Activated T-helper 17 cell treated with anti-CD3 and anti-CD28 coated beads, Interleukin-2, amount 50 U/mL, for 72 hours (primary cell): ENCODE measurements at places on chromosomes 3 and 15. TPM values are rescaled to one million over a fixed set of nuclear protein-coding genes. Genes with fewer than 3 reads are reported as not detected.

GRCh38 chr3:175728566-175728965 lies 869.4 kb downstream of the NAALADL2 start:
- no peak for ATAC-seq

- no peak for ATAC-seq
Observed at GRCh38 chr3:125961289-125961589, 7.7 kb upstream of the ROPN1B start.

DNA sequence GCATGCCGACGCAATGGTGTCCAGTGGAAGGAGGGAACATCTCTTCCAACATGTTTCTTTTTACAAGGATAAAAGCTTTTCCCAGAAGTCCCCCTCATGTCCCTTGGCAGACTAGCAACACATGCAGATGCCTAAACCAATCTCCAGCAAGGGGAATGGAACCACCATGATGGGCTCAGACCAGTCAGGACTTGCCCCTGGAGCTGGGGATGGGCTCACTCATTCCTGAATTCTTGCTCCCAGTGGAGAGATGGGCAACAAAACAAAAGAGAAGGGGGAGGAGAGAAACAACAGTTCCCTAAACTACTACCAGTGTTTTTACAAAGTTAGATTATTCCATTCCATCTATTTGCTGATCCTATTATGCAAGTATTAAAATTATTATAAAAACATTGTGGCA lies 76.8 kb upstream of the OXTR start:
- ATAC-seq, result no peak

GRCh38 chr3:145735631-145736030 lies 425.4 kb downstream of the PLOD2 start:
- ATAC-seq, result no peak

GRCh38 chr15:70376031-70376928 lies 278.6 kb upstream of the TLE3 start:
- ATAC-seq, result no peak

DNA sequence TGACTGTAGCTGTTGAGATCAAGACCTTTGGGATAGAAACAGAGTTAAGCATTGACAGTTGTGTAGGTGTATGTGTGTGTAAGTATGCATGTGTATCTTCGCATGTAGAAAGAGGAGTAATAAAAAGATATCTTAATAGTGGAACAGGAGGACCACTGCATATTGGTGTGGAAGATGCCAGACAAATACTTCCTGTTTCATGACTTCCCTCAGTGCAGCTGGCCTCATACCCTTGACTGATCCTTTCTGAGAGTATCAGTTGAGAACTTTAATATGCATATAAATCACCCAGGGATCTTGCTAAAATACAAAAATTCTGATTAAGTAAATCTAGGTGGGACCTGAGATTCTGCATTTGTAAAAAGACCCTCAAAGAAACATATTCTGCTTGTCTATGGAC lies 8.5 kb upstream of the ZBED2 start:
- ATAC-seq, result no peak

- ATAC-seq, result peak; percentile 76
Observed at GRCh38 chr15:84725001-84725491, 9.1 kb upstream of the SEC11A start.

- ATAC-seq, result no peak
Observed at GRCh38 chr3:181725830-181726229, 14.1 kb downstream of the SOX2 start.

DNA sequence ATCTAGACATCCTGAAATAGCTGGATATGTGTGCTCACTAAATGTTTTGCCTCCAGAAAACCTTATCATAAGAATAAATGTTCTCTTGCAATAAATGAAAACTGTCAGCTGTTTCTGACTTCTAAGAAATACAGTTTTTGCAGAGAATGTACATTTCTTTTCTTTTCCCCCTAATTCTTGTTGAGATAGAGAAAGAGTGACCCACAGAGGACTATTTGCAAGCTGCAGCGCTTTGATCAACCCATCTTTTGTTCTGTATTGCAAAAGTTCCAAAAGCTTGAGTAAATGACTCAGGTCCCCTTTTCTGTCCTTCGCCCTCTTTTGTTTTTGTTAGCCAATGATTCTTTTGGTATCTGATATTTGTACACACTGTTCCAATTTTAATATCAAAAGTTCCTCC lies 141.9 kb downstream of the BBX start:
- no peak for ATAC-seq

GRCh38 chr3:122941228-122942206 lies 86.0 kb downstream of the SEMA5B start:
- no peak for ATAC-seq

- ATAC-seq, result no peak
Observed at GRCh38 chr15:66027268-66027805, 158.0 kb downstream of the RAB11A start.

DNA sequence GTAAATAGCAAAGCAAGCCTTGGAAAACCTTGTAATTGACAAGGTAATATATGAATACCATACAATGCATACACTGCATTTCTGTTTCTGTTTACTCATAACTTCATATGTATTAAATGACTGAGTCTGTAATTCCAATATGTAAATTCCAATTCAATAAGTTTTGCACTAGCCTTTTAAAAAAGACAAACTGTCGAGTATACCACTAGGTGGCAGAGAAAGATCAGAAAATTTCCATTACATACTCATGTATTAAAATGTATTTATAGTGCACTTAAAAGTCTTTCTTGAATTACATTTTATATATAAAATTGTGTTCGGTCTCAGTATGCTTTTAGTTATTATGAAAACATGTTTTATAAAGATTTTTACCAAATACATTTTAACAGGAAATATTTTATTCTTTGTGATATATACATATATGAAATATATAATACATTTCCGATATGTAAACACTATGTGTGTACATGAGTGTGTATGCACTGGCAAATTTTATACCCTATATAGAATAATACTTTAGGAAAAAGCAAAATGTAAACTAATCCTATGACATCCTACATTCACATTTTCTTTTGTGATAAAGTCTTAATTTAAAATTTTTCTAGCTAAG lies 216.8 kb downstream of the VGLL3 start:
- ATAC-seq, result no peak

DNA sequence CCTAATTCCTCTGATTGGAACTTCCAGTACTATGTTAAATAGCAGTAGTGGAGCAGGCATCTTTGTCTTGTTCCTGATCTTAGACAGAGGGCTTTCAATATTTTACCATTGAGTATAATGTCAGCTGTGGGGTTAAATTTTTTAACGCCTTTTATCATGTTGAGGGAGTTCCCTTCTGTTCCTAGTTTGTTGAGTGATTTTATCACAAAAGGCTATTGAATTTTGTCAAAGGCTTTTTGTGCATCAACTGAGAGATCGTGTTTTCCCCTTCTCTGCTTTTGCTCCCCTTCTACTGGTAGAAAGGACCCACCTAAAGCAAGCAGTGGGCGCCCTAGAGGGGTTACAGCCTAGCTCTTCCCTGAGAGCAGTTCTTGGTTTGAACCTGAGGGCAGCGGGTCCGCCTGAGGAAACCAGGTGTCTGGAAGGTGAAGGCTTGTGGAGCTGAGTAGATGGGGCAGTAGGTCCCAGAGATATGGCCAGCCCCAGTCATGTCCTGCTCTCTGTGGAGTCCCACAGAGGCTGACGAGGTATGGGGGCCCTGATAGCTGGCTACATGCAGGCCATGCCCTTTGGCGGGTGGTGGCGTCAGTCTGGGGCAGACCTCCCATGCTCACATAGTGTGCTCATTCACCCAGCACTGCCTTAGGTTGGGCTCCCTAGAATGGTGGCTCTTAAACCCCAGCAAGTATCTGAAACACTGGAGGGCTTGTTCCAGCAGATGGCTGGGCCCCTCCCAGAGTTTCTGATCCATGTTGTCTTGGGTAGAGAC lies 11.3 kb downstream of the HDAC11 start:
- no peak for ATAC-seq

- no peak for ATAC-seq
Observed at GRCh38 chr3:139264375-139264774, 79.4 kb upstream of the MRPS22 start.

DNA sequence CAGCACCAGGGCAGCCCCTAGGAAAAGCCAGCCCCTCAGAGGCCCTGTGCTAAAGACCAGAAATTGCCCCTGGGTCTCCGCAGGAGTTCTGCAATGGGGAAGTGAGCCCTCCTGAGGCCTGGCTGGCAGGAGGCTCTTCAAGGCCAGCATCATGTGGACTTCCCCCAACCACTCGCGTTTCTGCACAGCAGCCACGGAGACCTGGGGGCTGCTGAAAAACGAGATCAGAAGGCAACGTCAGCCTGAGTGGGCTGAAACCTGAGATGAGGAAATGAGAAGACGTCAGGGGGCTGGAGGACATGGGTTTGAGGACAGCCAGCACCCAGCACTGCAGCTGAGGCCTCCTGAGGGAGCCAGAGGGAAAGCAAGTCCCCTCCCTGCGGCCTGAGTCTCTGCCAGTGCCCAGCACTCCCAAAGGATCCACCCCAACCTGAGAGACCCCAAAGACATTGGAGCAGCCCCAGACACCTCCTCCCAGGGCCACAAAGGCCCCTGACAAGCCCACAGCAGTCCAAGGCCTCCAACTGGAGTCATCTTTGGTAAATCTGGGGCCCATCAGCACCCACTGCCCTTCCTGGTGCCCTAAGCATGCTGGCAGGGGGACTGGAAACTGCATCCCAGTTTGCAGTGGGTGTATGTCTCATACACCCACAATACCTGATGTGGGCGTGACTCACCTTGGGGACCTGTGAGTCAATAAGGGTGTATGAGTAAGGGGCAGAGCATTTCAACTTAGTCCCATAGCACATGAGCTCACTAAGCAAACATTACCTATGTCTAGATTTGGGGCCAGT lies 29.2 kb upstream of the CYP11A1 start:
- ATAC-seq, result peak; percentile 77

ALPK3 gene
- 1.1 TPM for total RNA-seq

RASGRF1 gene
- total RNA-seq, result not detected

LIPH gene
- 0.65 TPM for total RNA-seq

CAPN3 gene
- 4.6 TPM for total RNA-seq

DNAJA4 gene
- total RNA-seq, result 30.2 TPM

SOX14 gene
- total RNA-seq, result not detected
